ENCODE measurements at places on chromosomes 12 and 14. TPM values are rescaled to one million over a fixed set of nuclear protein-coding genes. Genes with fewer than 3 reads are reported as not detected.

DNA sequence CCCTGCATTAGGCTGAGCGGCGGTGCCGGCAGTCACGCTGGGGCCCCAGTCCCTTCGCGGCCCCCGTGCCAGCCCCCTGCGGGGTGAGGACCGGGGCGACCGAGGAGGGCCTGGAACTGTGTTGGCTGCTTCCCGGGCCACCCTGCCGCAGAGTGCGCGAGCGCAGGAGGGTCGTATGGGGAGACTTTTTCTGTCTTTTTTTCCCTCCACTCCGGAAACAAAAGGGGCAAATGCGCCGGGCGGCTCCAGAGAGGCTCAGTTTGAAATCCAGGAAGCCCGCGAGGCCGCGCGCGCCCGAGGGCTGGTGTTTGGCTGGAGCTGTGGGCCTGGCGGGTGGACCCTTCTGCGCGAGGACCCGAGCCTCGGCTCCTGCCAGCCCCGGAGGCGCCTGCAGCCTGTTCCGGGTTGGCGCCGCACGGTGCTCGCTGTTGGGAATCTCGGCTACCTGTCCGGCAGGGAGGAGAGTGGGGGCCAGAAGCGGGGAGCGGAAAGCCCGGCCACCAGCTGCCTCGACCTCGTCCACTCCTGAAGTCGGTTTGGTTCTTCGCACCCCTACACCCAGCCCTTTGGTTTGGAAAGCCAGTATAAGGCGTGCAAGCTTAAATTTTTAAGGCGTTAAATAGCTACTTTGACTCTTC is 638 bp downstream of the PLEKHG3 start:
- peak overlapping the region; percentile 76 for H3K4me3 ChIP-seq
- no peaks in the 10 kb centered on the region for H3K36me3 ChIP-seq
- peaks cover 54% of the 10 kb centered on the region for H3K4me1 ChIP-seq
- DNase-seq, result no peak

DNA sequence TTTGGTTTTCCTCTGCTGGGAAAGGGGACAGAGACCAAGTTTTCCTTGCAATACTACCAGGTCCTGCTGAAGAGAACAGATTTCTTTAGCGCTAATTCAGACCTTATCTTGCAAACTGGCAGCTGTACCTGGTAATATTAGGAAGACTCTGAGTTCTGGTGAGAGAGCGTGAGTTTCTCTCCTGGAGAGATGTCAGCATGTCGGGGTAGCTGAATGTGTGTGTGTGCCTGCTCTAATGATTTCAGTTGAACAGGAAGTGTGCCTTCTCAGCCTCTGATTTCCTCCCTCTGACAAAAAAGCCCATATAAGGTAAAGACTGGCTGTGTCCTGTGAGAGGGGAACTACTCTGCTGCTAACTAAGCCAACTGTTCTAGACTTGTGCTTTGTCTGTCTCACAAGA is 10.3 kb upstream of the ERP27 start:
- DNase-seq, result no peak

- no peaks in the 10 kb centered on the region for H3K36me3 ChIP-seq
- no peak for DNase-seq
- no peak overlapping the region for H3K27ac ChIP-seq
- no peaks in the 10 kb centered on the region for H3K4me1 ChIP-seq
- no peaks in the 10 kb centered on the region for H3K27me3 ChIP-seq
Observed at GRCh38 chr12:70080566-70080965, 162.7 kb upstream of the CNOT2 start.

GRCh38 chr14:103520657-103521437 is 1.8 kb downstream of the CKB start:
- no peaks in the 10 kb centered on the region for H3K36me3 ChIP-seq
- no peak overlapping the region for H3K27ac ChIP-seq
- peak; percentile 69 for DNase-seq
- peaks cover 33% of the 10 kb centered on the region for H3K4me1 ChIP-seq
- no peaks in the 10 kb centered on the region for H3K27me3 ChIP-seq

GRCh38 chr14:99725774-99726537 is 41.9 kb downstream of the CYP46A1 start:
- peak; percentile 29 for DNase-seq
- H3K27me3 ChIP-seq, result no peaks in the 10 kb centered on the region
- no peaks in the 10 kb centered on the region for H3K36me3 ChIP-seq
- no peak overlapping the region for H3K27ac ChIP-seq
- H3K4me3 ChIP-seq, result no peak overlapping the region

DNA sequence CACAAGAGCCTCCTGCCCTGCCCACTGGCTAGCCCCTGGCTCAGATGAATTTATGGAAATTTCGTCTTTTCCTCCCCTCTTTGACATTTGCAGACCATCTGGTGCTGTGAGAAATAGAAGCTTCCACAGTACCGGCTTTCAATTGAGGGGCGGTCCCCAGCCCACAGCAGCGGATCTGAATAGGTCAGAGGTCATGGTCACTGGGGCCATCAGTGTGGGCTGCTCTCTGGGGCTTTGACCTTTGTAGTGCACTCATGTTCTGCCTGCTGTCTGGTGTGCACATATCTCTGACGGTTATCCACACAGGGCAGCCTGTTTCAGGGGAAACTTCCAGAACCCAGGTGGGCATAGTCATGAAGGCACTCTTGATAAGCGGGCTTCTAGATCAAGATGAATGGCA is 2.5 kb upstream of the RFLNA start:
- no peaks in the 10 kb centered on the region for H3K36me3 ChIP-seq
- no peak overlapping the region for H3K4me3 ChIP-seq
- H3K27me3 ChIP-seq, result no peaks in the 10 kb centered on the region
- no peak for DNase-seq

The ANKRD33 gene
- not detected for total RNA-seq

The SLC38A6 gene
- 10.6 TPM for total RNA-seq

The KLRC2 gene
- 1.5 TPM for total RNA-seq

The BDKRB1 gene
- total RNA-seq, result not detected

The COCH gene
- 0.33 TPM for total RNA-seq

All from liver (tissue), 10 donors.